NCI-H2081 (cell line): ENCODE measurements at places on chromosomes 7 and 10.
A peak's percentile ranks its signal among the peaks of the same experiment; 100 is the strongest.

DNA sequence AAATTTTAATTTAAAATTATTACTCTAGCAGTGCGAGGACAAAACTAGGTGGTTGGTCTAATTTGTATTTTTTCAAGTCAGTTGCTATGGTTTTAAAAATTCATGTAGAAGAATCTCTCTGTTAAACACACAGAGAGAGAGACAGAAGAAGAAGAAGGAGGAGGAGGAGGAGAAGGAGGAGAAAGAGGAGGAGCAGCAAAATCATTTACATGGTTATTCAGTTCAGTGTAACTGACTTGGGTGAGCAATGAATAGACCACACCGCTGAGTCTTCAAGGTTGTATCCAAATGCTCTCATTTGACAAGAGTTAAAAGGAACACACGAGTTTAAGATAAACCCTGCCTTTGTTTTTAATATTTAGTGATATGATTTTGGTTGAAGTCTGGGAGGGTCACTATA, 131.1 kb downstream of the PDE1C start:
- no peak for DNase-seq

DNA sequence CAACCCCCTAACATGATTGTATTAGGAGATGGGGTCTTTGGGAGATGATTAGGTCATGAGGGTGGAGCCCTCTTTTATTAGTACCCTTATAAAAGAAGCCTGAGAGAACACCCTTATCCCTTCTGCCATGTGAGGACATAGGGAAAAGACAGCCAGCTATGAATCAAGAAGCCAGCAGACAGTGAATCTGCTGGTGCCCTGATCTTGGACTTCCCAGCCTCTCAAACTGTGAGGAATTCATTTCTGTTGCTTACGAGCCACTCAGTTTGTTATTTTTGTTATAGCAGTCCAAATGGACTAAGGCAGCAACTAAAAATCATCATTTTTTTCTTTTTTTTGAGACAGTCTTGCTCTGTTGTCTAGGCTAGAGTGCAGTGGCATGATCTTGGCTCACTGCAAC, 59.8 kb downstream of the SLC18A2 start:
- no peak for DNase-seq

- DNase-seq = no peak
Observed at GRCh38 chr10:114313139-114313538, 74.1 kb downstream of the VWA2 start.

DNA sequence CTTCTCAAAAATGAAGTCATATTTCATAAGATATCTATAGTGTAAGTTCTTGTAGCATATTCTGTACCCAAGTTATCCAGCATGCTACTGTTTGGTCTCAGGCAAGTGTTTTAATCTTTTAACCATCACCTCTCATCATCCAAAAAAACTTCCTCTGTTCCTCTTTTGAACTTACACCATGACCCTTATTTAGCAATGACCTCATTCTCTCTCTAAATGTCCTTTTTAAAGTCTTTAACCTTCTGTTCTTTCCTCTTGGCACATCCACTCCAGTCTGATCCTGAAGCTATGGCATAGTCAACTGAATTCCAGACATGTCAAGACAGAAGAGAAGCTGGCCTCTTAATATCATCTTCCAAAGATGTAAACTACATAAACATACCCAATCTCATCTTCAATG, 26.2 kb downstream of the PPP3CB start:
- DNase-seq = no peak

DNA sequence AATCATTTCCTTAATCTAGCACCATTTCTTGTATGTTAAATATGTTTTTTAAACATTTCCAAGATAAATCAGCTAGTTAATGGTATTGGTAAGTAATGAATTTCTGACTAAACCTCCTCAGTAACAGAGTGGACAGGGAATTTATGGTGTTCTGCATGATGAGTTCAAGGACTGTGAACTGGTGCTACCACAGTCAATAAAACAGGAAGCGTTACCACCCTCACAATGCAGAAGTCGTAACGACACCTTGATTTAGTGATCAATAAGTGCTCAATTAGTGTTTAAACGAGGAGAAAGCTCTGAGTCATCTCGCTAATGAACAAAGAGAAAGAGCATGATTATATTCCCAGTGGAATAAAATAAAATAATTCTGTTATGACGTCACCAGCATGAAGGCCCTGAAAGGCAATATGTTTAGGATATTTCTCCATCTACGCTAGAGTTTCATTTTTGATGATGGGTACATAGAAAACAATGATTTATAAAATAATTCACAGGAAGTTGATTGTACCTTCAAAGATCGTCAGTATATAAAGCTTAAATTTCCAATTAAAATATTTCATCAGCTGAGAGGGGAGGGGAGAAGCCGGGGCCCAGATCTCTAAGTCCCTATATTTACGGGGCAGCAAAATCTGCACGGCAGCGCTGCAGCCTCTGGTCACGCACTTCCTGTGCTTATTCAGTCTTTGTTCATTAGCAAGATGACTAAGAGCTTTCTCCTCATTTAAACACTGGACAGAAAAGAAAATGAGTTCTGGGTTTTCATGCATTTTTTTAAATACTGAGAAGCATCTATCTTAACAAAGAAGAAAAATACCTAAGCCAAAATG, 400.5 kb downstream of the PTPRN2 start:
- peak; percentile 8 for DNase-seq

DNA sequence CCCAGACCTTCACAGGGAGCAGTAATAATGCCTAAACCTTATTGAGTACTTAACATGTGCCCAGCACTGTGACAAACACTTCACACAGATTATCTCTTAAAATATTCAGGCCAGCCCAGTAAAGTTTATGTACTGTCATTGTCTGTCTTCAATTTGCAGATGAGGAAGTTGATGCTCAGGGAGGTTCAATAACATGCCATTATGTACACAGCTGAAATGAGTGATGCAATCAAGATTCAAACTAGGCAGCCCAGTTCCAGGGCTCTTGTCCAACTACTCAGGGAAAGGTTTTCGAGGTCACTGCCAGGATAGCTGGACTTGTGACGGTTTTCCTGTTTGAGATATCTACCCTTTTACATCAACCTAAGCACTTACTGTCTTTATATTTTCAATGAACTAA, 56.1 kb downstream of the AUTS2 start:
- DNase-seq = peak; percentile 75
